ENCODE measurements at places on chromosomes 11 and 22. TPM values are rescaled to one million over a fixed set of nuclear protein-coding genes. Genes with fewer than 3 reads are reported as not detected.

CYP2D6 gene
- 2.3 TPM for total RNA-seq

TSGA10IP gene
- total RNA-seq = not detected

GRCh38 chr11:45141171-45141570, 5.3 kb upstream of the PRDM11 start:
- peak overlapping the region; percentile 58 for H3K27ac ChIP-seq
- peaks cover 29% of the 10 kb centered on the region for H3K4me1 ChIP-seq
- H3K36me3 ChIP-seq = no peaks in the 10 kb centered on the region
- peak; percentile 88 for DNase-seq

SEPTIN3 gene
- 1.2 TPM for total RNA-seq

DNA sequence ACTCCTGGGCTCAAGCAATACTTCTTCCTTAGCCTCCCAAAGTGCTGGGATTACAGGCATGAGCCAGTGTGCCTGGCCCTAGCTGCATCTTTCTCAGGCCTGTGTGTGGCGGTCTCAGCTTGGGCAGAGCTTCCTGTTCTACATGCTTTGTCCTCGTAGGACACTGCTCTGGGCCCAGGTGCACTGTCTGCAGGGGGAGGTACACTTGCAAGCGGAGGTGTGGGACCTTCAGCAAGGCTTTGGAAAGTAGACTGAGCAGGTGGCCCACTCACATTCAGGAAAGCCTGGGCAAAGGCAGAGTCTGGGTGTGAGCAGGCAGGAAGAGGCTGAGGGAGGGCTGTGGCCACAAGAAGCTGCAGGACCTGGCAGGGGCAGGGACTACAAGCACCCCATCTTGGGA, 33.6 kb upstream of the SUSD2 start:
- peaks cover 33% of the 10 kb centered on the region for H3K4me1 ChIP-seq
- peak overlapping the region; percentile 57 for H3K27ac ChIP-seq
- no peak overlapping the region for H3K4me3 ChIP-seq
- H3K27me3 ChIP-seq = no peaks in the 10 kb centered on the region
- DNase-seq = no peak

DNA sequence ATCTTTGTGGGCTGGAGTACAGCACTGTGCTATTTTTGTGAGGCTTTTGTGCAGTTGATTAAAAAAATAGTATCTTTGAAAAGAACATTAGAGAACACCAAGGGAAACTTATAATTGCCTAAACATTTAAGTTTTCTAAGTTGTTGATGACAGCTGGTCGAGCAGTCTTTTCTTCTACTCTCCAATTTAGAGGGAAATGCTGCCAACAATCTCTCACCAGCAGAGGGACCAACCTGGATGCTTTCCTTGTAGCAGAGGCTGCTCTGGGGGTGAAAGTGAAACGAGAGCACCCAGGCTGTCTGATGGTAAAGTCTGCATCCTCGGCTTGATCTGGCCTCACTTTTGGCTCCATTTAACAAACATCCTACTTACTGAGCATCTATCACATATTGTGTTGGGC, 1286.5 kb upstream of the TENM4 start:
- no peak overlapping the region for H3K4me3 ChIP-seq
- H3K27ac ChIP-seq = no peak overlapping the region
- H3K4me1 ChIP-seq = no peaks in the 10 kb centered on the region
- no peaks in the 10 kb centered on the region for H3K27me3 ChIP-seq
- H3K36me3 ChIP-seq = no peaks in the 10 kb centered on the region

GRCh38 chr11:132114743-132115142, 744.3 kb downstream of the NTM start:
- no peak overlapping the region for H3K27ac ChIP-seq
- H3K27me3 ChIP-seq = no peaks in the 10 kb centered on the region
- H3K4me3 ChIP-seq = no peak overlapping the region
- H3K36me3 ChIP-seq = no peaks in the 10 kb centered on the region
- DNase-seq = no peak

SAA1 gene
- total RNA-seq = not detected

DNA sequence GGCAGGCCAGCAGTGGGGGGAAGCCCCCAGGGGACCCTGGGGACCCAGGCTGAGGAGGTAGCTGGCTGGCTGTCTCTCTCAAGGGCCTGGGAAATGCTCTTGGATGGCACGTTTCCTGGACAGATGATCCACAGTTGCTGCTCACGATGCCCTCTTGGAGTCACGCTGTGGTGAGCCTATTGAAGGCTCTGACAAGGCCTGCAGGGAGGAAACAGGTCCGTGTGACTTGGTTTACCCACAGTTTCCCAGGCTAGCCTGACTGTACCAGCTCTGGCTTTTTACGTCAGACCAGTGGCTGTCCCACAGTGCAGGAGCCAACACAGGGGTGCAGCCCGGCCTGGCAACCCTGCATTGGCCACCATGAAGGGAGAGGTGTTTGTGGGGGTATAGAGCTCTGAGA, 29.2 kb upstream of the PPARA start:
- H3K27me3 ChIP-seq = no peaks in the 10 kb centered on the region
- no peak overlapping the region for H3K4me3 ChIP-seq
- DNase-seq = no peak
- no peak overlapping the region for H3K27ac ChIP-seq

DBX1 gene
- total RNA-seq = not detected

DNA sequence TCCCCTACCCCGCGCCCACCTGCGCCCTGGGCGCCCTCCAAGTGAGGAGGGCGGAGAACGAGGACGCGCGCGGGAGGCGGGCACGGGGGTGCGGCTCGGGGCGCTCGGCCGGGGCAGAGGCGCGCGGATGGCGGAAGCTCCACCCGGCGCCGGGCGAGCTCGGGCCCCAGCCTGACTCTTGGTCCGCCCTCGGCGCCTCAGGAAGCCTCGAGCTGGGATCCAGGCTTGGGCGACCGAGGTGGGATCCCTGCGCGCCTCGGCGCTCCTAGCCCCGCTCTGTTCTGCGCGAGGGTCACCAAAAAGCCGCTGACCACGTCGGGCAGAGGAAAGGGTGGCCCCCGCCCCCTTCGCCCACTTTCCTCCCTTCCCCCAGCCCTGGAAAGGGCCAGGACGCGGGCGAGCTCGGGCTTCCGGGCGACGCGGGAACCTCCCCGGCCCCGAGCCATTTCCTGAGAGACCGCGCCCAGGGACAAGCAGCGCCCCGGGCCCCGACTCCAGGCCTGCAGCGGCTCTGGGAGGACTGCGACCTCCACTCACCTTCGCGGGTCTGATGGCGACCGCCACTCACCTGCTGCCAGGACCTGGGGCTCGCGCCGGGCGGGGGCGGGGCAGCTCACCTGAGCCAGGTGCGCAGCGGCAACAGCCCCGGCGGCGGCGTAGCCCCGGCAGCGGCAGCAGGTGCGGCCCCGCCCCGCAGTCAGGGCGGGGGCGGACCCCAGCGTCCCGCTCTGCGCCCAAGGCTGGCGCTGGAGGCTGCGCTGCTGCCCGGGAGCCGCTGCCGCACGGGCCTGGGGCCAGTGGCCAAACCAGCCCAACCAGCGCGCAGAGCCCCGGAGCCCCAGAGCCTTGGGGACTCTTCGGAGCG, 2.2 kb upstream of the SIGIRR start:
- DNase-seq = peak; percentile 73
- peak overlapping the region; percentile 94 for H3K4me3 ChIP-seq
- H3K27me3 ChIP-seq = no peaks in the 10 kb centered on the region
- H3K27ac ChIP-seq = peak overlapping the region; percentile 90
- peaks cover 19% of the 10 kb centered on the region for H3K4me1 ChIP-seq
- H3K36me3 ChIP-seq = peaks cover 2% of the 10 kb centered on the region

DNA sequence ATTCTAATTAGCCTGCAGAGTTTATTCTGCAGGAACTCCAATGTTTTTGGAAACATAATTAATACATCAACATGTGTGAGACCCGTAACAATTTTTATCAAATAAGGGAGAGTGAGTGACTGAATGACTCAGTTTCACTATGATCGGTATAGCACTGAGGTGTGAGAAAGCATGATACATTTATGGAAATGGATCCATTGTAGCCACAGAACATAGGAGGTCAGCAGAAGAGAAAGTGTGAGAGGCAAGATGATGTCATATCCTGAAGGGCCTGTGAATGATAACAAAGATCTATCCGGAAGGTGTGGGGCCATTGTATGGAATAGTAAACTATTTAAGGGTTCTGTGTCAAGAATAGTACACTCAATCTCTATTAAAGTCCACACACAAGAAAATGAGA, 1406.1 kb upstream of the TENM4 start:
- H3K4me1 ChIP-seq = no peaks in the 10 kb centered on the region
- H3K36me3 ChIP-seq = no peaks in the 10 kb centered on the region
- no peak overlapping the region for H3K27ac ChIP-seq
- H3K4me3 ChIP-seq = no peak overlapping the region

ISX gene
- not detected for total RNA-seq

BCO2 gene
- total RNA-seq = 1.3 TPM

GRCh38 chr11:66880496-66881450, 23.9 kb downstream of the LRFN4 start:
- no peak for DNase-seq
- no peaks in the 10 kb centered on the region for H3K36me3 ChIP-seq
- no peak overlapping the region for H3K27ac ChIP-seq
- no peak overlapping the region for H3K4me3 ChIP-seq
- peaks cover 14% of the 10 kb centered on the region for H3K4me1 ChIP-seq

SDHAF2 gene
- 57.6 TPM for total RNA-seq

GRCh38 chr22:20224917-20225692, 43.0 kb downstream of the RTN4R start:
- DNase-seq = no peak
- H3K4me3 ChIP-seq = no peak overlapping the region
- no peaks in the 10 kb centered on the region for H3K36me3 ChIP-seq
- no peak overlapping the region for H3K27ac ChIP-seq
- H3K27me3 ChIP-seq = no peaks in the 10 kb centered on the region

DNA sequence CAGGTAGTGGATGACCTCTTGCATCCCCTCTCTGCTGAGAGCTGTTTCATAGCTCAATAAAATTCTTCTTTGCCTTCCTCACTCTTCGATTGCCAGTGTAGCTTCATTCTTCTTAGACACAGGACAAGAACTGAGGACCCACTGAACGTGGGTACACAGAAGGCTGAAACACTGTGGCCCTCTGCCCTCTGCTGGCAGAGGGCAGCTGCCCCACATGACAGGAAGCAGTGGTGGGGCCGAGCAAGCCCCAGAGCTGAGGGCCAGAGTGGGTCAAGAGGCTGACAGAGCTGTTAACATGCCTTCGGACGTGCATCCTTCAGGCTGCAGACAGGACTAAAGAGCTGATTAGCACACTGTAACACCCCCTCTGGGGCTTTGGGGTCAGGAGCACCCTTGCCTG, 15.6 kb downstream of the SMC1B start:
- H3K4me3 ChIP-seq = no peak overlapping the region
- peaks cover 3% of the 10 kb centered on the region for H3K36me3 ChIP-seq
- no peak for DNase-seq
- no peak overlapping the region for H3K27ac ChIP-seq
- H3K4me1 ChIP-seq = no peaks in the 10 kb centered on the region
- no peaks in the 10 kb centered on the region for H3K27me3 ChIP-seq

DNA sequence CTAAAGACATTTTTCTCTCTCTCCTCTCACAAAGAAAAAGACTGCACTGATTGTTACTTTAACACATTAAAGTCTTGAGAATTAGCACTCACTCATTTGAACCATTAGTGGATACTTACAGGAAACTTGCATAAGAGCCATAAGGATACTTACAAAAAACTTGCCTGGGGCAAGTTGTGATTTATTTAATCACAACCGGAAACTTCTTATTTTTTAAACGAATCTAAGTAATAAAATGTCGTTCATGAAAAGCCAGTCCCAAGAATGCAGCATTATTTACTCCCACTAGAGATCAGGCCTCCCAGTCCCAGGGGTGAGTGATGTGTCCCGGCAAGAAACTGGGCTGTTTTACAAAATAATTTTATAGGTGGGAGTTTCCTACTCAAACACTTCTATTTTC, 59.3 kb upstream of the TTC12 start:
- no peak overlapping the region for H3K4me3 ChIP-seq
- no peaks in the 10 kb centered on the region for H3K36me3 ChIP-seq
- no peak overlapping the region for H3K27ac ChIP-seq
- peaks cover 32% of the 10 kb centered on the region for H3K27me3 ChIP-seq
- no peaks in the 10 kb centered on the region for H3K4me1 ChIP-seq
- DNase-seq = no peak

GRCh38 chr11:81174646-81175330, 1558.9 kb downstream of the FAM181B start:
- no peaks in the 10 kb centered on the region for H3K27me3 ChIP-seq
- DNase-seq = no peak
- no peaks in the 10 kb centered on the region for H3K36me3 ChIP-seq
- H3K27ac ChIP-seq = no peak overlapping the region
- no peak overlapping the region for H3K4me3 ChIP-seq

MS4A6E gene
- total RNA-seq = not detected

- no peak for DNase-seq
- H3K27me3 ChIP-seq = no peaks in the 10 kb centered on the region
- H3K4me1 ChIP-seq = no peaks in the 10 kb centered on the region
- H3K36me3 ChIP-seq = no peaks in the 10 kb centered on the region
These were observed 8.7 kb upstream of the NXPE4 start for GRCh38 chr11:114604179-114604813.
